ENCODE measurements at places on chromosomes 12 and 14.

GRCh38 chr14:69615121-69615495 is 3.7 kb downstream of the SUSD6 start:
- no peak for DNase-seq

GRCh38 chr12:59668674-59669073 is 72.8 kb downstream of the SLC16A7 start:
- DNase-seq = no peak

GRCh38 chr14:85533023-85533860 is 3.3 kb downstream of the FLRT2 start:
- DNase-seq = no peak

- no peak for DNase-seq
Observed at GRCh38 chr12:88993651-88994050, 358.6 kb downstream of the DUSP6 start.

- DNase-seq = no peak
Observed at GRCh38 chr14:104150136-104151025, 12.0 kb downstream of the KIF26A start.

- DNase-seq = no peak
Observed at GRCh38 chr12:59322473-59322872, 273.4 kb upstream of the SLC16A7 start.

GRCh38 chr12:7793211-7793610 is 4.0 kb downstream of the NANOG start:
- no peak for DNase-seq

DNA sequence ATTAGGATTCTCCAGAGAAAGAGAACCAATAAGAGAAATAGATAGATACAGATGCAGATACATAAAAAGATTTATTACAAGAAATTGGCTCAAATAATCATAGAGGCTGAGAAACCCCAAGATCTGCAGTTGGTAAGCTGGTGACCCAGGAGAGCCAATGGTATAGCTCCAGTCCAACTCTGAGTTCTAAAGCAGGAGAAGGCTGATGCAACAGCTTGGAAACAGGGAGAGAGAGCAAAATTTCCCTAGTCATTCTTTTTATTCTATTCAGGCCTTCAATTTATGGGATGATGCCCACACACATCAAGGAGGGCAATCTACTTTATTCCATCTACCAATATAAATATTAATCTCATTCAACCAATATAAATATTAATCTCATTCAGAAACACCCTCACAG is 218.2 kb downstream of the PRKD1 start:
- no peak for DNase-seq

GRCh38 chr14:43005807-43006206 is 1399.1 kb downstream of the LRFN5 start:
- DNase-seq = no peak

GRCh38 chr14:55361190-55361589 is 50.4 kb downstream of the ATG14 start:
- no peak for DNase-seq

GRCh38 chr12:88432531-88433490 is 147.5 kb downstream of the KITLG start:
- DNase-seq = no peak

DNA sequence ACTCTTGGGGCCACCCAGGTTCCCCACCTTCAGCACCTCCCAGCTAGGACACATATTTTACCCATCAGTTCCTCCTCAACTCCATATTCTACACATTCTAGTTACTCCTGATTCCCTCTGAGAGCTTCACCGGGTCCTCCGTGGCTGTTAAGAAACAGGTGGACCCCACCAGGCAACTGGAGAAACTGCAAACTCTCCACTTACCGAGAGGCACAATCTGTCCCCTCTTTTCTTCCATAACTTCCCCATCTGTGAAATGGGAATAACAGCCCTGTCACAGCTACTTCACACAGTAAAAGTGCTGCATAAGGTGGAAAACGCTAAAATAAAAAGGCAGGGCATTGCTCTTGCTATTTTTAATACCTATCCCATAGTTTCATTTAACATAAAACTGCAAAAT is 1.5 kb downstream of the SLC7A8 start:
- no peak for DNase-seq

GRCh38 chr12:108995370-108995992 is 25.4 kb downstream of the SVOP start:
- no peak for DNase-seq

GRCh38 chr12:76790564-76791552 is 26.9 kb downstream of the ZDHHC17 start:
- DNase-seq = no peak

GRCh38 chr12:54216797-54217661 is 28.2 kb upstream of the SMUG1 start:
- DNase-seq = peak; percentile 42

DNA sequence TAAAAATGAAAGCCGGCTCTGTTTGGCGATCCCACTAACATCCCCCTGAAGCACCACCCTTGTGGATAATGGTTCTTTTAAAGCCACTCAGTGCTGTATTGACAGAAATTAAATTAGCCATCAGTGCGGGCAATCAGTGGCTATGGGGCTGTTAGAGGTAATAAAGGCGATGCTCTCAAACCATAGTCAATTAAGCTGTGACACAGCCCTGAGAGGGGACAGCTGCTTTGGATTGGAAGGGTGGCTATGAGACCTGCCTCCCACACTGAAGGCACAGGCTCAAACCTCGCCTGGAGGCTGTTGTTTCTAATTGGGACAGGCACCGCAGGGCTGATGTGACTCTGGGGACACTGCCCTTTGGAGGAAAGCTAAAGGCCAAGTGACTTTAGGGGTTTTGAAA is 562.2 kb downstream of the VRK1 start:
- DNase-seq = no peak

- DNase-seq = no peak
Observed at GRCh38 chr14:102652194-102652593, 59.7 kb downstream of the RCOR1 start.

DNA sequence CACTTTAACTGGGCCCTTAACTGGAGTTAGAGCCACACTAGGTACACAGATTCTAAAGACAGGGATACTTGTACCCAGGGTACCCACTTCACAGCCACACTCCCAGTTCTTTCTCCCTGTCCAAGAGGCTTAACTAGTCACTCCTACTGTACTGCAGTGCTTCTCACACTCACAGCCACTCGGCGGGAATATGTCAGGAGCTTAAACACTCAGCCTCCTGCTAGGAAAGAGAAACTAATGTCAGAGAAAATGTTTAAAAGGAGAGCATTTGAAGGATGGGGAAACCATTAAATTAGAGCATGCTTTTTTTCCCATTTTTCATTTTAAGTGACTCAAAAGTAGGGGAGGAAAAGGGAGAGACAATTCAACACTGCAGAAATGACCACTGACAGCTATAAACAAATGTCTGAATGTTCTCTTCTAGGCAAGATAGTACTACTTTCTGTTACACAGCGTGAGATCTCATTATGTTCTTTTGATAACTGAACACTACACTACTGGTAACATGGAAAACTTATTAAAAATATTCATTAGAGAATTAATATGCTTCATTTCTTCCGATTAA is 22.9 kb upstream of the MDM1 start:
- no peak for DNase-seq

DNA sequence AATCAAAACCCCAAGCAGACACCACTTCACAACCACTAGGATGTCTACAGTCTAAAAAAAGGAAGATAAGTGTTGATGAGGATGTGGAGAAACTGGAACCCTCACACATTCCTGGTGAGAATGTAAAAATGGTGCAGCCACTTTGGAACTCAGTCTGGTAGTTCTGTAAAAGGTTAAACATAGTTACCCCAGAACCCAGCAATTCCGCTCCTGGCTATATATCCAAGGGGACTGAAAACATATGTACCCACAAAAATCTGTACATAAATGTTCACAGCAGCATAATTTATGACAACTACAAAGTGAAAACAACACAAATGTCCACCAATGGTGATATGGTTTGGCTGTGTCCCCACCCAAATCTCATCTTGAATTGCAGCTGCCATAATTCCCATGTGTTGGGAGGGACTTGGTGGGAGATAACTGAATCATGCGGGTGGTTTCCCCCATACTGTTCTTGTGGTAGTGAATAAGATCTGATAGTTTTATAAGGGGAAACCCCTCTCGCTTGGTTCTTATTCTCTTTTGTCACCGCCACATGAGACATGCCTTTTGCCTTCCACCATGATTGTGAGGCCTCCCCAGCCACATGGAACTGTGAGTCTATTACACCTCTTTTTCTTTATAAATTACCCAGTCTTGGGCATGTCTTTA is 46.8 kb downstream of the PRKAB1 start:
- no peak for DNase-seq

GRCh38 chr12:39103552-39104165 is 198.3 kb upstream of the CPNE8 start:
- no peak for DNase-seq

DNA sequence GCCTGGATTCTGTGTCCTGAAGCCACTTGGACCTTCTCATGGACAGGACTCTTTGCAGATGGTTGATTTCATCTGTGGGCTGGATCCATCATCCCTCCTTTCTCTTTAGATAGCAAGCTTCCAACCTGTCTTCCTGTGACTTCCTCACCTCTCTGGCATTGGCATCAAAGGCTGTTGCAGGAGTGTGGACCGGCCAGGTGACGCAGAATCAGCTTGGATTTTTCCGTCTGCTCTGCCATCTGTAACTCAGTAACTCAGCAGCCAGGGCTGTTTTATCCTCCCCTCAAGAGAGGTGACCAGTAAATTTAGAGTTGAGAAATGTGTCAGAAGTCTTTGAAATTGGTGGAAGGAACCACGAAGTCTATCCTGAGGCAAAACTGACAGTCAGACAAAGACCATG is 701.7 kb upstream of the TMEM132C start:
- no peak for DNase-seq

GRCh38 chr14:93962701-93963601 is 13.4 kb downstream of the ASB2 start:
- DNase-seq = no peak

- DNase-seq = no peak
Observed at GRCh38 chr14:71103662-71104484, 196.6 kb downstream of the PCNX1 start.

DNA sequence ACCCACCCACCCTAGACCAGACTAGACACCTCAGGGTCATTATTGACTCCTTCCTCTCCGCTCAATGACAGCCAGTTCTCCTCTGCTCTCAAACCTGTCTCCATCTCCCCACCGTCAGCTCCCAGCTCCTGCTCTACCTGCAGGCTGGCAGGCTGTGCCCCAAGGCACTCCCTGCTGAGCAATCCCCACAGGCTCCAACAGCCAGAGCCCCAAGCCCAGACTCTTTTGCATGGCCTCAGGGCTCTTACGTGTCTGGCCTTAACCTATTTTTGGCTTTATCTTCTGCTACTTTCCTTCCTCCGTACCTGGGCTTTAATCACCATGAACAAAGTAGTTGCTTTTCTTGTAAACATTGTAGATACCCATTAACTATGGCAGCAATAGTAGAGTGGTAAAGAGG is 162.9 kb upstream of the PRMT8 start:
- no peak for DNase-seq

DNA sequence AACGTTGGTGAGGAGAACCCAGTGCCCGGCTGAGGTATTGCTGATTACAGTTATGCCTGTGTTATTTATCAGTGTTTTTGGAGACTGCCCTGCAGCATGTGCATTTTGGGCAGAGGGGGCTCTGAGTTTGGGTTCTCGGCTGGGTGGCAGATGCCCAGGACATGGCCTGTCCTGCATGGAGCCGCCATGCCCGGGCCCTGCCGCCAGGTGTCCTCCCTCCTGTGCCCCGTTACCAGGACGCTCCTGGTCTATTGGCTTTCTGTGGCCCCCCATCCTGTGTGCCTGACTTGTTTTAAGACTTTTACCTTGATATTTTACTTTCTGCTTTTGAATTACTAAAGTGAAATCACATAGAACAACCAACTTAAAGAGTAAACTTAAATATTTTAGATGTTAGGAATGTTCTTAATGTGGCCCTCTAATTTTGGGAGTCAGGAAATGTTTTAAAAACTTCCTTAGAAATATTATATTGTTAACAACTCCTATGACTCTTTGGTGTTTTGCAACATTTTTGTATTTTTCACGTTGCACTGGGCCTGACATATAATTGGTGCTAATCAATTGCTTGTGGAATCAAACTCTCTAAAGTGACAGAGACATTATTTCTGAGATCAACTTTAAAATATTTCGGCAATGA is 51.8 kb downstream of the PRIMA1 start:
- DNase-seq = no peak

DNA sequence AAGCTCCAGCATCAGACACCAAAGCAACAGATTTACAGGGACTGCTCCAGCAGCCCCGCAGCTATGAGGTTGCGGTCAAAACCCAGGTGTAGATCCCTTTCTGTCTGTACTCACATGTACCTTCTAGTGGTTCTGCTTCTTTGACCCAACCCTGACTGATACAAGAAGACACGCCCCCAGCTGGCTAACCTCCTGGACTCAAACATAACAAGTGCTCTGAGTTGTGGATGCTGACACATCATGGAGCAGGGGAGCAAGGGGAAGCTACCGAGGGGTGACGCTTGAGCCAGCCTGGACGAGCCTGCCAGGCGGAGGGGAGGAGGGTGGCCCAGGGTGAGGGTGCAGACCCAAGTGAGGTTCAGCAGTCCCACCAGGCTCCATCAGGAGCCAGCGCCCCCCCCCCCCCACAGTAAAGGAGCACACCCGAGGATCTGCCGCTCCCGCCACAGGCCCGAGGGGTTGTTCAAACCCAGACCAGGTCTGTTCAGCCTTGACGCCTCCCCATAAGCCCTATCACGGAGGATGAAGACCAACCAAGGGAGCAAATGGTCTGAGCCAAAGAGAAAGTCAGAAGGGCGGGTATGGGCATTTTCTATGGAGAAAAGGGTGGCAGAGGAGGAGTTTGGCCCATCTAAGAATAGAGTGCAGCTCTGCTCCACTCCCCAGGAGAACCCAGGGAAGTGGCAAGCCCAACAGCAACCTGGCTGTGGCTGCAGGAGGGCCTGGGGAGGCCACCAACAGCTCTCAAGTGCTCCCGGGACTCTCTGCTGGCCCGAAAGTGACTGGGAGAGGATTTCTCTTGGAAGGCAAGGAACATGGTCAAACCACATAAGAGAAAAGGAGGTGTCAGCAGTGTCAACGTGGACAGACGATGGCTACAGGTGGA is 229.4 kb downstream of the BCL11B start:
- DNase-seq = no peak

GRCh38 chr12:122861587-122861970 is 26.3 kb downstream of the HIP1R start:
- DNase-seq = no peak

DNA sequence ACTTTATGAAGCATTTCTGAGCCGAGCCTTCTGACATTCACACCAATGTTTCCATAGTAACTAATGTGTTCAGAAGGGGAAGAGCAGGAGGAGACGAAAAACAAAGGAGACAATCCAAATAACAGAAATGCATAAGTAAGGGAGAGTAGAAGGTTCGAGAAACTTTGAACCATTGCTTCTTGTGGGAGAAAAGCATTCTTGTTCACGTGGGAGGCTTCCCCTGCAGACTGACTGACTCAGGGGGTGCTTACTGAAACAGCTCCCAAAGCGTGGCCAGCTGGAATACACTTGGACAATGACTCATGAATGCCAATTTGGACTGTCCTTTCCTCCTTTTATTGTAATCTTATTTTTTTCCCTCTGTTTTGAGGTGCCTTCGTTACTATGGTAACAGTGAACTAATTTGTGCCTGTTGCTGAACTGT is 73.9 kb downstream of the NEDD1 start:
- no peak for DNase-seq

Measured in stimulated activated CD4-positive, alpha-beta T cell treated with anti-CD3 and anti-CD28 coated beads, Interleukin-12 subunit alpha, Interleukin-12 subunit beta, amount 100 ng/mL, for 24 hours (primary cell).